Stimulated activated CD4-positive, alpha-beta T cell treated with anti-CD3 and anti-CD28 coated beads, Interleukin-1b, Interleukin-23, amount 100 ng/mL, for 4 hours (primary cell): ENCODE measurements at places on chromosomes 6 and 20.

DNA sequence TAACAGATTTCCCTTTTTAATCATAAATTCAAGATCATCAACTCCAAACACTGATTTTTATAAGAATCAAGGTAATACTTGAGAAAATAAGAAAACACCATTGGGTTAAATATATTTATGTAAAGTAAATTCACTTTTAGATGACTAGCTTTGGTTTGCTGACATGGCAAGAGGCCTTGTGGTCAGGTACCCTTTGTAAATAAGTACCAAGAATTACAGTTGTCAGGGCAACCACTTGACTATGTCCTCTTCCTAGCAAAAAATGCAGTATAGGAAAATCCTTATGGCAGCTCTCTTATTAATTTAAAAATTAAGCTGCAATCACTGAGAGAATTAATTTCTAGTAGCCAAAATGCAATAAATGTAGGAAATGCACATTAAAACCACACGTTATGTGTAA is 153.8 kb downstream of the INSM1 start:
- DNase-seq: no peak

GRCh38 chr20:50575865-50576720 is 65.9 kb downstream of the PTPN1 start:
- DNase-seq: peak; percentile 62

GRCh38 chr6:138030872-138031271 is 76.3 kb downstream of the PERP start:
- DNase-seq: no peak

GRCh38 chr20:52923123-52923937 is 48.8 kb upstream of the TSHZ2 start:
- no peak for DNase-seq

GRCh38 chr6:116409756-116410155 is 39.0 kb downstream of the DSE start:
- no peak for DNase-seq

DNA sequence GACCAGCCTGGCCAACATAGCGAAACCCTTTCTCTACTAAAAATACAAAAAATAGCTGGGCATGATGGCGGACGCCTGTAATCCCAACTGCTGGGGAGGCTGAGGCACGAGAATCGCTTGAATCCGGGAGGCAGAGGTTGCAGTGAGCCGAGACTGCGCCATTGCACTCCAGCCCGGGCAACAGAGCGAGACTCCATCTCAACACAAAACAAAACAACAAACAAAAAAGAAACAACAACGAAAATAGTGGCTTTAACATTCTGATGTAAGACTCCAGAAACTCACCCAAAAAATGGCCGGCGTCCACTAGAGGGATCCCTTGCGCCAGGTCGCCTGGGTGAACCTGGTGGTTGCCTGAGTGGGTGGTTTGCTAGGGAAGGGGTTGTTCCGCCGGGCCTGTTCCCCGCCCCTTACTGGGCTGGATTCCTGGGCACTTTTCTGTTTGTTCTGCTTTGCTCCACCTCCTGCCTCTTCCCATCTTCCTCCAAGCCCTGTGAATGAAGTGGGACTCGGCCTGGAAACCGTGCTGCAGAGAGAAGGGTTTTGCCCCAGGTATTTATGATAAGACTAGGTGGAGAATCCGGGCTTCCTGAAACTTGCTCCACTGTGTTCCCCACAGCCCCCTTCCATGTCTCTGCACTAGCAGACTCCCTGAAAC is 1.5 kb downstream of the PABPC1L start:
- peak; percentile 37 for DNase-seq

DNA sequence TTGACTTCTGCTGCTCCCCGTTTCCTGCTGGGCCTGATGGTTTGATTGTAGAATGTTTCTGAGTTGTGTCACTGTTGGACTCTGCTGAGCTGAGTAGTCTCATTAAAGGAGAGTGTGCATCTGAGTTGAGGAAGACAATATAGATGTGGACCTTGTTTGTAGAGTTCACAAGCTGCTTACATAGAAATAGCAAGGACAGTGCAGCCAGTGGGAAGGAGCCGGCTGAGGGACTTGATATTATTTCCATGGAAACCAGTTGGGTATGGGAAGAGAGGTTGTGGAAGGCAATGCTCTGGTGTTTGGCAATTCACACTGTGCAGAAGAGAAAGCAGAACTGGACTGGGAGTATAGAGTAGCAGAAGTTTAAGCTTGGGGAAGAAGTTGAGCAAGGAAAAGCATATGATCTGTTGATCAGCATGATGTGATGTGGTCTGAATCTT is 14.8 kb downstream of the IGF2R start:
- no peak for DNase-seq

DNA sequence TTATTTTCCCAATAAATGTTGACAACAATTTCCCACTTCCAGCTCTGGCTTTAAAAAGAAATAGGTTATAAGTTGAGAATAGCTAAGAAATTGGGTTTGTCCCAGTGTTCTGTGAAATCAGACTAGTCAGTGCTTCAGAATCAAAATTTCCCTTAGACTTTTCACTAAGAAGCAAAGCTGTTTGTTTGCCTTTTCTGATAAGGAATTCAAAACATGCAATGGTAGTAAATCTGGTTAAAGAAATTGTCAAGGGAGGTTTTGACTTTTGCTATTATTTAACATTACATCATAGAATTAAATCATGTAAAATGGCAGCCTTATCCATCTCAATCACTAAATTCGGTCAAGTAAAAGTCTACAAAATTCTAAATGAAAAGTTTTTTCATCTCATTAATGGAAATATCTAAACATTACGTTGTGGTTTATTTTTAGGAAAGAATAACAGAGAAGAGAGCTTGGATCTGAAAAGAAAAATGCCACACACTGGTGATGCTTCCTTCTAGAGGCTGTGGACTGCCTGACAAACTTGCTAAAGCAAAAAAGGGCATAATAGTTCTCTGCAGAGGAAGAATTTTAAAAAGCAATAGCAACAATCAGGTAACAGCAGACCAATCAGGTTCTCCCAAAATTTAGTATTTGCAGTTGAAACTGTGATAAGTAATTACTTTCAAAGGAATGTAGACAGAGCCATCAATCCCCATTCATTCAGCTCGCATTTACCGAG is 36.4 kb downstream of the PLAGL1 start:
- DNase-seq: no peak

- DNase-seq: no peak
Measured at GRCh38 chr6:154298297-154298696, 58.3 kb downstream of the IPCEF1 start.

DNA sequence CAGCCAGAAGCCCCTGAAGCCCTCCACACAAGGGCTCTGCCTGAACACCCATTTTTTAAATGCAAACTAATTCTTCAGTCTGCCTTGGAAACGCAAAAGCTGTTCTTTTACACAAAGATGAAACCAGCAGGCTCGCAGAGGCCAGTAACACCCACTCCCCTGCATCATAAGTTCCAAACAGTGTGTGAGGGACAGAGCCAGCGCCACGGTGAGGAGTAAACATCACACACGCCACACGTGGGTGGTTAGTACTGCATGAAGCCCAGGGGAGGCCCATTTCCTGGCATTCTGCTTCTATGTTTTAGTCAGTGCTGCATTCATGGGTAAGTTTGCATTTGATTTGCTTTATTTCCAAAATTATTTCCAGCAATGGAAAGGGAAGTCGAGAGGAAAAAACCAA is 217.7 kb upstream of the RIN2 start:
- DNase-seq: no peak

DNA sequence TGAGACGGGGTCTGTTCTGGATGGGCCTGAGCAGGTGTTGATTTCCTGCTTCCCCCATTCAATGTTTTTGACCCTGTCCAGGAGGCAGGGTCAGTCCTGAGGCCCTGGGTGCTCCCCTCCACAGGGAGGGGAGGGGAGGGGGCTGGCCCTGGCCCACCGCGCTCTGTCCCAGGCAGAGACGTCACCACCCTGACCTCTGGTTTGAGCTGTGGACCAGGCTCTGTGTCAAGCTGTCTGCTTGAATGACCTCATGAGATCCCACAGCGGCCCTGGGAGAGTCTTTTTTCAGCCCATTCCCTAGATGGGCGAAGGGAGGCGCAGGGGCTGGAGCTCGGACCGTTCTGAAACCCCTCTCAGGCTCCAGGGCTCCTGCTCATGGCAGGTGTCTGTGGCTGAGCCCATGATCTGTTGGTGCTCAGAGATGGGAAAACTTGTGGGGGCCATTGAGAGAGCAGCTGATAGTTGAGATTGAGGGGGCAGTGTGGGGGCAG is 8.9 kb upstream of the LKAAEAR1 start:
- no peak for DNase-seq

DNA sequence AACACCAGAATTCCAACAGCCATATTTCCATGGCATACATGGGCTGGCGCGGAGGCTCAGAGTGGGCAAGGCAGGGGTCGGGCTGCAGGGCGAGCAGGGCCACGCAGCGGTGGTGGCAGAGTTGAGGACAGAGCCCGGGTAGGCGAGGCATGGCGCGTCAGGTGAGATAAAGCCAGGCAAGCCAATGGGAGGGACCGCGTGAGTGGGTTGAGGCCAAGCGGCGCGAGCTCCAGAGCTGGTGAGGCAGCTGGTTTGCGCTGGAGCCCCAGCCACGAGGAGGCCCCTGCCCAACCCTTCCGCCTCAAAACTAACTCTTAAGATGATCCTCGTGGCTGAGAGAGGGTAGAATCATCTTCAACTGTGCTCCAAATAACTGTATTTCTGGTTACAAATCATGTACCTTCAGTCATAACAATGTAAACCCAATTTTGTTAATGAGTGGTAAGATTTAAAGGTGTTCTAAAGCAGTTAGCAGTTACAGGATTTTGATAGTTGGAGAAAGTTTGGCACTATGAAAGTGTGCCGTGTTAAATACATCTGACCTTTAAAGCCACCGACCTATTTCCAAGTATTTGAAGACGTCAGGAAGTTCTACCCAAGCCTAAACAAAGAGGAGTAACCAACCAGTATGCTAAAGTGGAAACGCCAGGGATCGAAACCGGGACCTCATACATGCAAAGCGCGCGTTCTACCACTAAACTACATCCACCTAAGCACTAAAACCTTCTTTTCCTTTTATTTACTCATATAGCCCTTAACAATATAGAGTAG is 107.9 kb downstream of the GPX5 start:
- DNase-seq: no peak

- no peak for DNase-seq
Measured at GRCh38 chr6:141326426-141326825, 806.3 kb upstream of the GJE1 start.

DNA sequence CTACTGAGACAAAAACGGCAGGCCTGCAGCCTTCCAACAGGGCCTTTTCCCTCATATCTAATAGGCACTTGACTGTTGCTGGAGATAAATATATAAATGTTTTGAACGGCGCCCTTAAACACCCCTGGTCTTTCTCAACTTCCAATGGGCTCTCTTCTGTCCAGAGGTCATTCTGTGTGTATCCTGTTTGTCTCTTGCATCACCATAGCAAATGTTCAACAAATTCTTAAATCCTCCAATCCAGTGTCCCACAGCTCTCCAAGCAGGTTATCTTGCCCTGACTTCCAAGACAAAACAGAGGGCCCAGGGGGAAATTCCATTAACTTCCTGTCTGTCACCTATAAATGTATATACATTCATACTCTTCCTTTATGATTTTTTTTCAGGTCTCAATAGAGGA is 62.0 kb downstream of the OR2J2 start:
- DNase-seq: no peak

GRCh38 chr20:35823937-35824336 is 52.1 kb downstream of the PHF20 start:
- no peak for DNase-seq

DNA sequence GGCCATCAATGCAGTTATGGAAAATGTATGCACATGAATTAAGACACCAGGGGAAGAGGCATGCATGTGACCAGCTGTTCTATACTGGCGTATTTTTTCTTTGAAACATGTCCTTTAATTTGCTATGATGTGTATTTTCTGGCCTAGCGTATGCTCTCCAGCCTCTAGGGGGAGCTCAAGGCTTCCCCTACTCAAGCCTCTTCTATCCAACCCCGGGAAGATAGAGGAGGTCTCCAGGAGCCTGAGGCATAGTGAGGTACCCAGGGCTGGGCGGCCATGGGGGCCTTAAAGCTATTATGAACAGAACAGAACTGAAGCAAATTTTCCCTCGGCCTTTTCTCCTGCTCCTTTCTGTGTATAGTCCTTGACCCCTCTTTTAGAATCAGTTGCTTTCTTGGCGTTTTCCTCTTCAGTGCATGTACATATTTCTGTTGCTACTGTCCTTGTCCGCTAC is 528.9 kb downstream of the MAFB start:
- DNase-seq: no peak

DNA sequence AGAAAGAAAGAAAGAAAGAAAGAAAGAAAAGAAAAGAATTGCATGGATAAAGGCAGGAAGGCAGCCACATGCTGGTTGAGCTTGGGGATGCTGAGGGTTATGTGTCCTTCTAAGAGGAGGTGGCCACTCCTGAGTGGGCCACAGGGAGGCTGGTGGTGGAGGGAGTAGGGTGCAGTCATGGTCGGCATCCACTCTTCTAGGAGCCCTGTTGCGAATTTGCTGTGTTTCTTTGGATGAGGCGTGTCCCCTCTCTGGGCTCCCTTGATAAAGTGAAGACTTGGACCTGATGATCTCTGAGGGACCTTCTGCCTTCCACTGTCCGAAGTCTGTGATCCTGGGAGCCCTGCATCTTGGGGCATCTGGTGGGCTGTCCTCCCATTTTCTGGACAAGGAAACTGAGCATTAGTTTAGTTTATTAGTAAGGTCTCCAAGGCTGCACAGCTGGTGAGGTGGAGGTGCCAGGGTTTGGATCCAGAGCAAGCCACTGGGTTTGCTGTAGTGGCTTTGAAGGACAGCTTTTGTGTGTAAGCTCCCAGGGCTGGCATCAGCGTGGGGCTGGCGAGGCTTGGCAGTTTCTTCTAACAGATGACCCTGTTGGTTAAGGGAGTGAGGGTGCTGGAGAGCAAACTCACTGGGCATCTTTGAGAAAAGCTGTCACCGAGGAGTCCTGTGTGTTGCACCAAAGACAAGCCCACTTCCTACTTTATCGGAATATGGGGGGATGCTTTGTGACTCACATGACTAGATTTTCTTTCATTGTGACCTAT is 4.3 kb downstream of the DLGAP4 start:
- DNase-seq: no peak

DNA sequence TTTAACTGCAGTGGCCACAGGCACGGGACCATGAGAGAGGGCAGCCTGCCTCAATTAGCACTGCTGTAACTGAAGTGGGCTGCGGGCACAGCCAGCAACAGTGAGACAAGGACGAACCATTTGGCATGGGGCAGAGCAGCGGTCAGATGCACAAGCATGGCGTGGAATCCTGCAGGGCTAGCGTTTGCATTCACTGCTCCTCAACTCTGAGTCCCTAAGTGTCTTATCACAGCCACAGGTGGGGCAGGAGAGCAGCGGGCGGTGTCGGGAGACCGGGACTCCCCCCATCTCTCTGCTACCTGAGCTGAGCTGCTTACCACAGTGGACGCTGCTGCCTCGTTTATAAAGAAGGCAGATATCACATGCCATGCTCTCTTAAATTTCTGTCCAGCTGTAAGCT is 31.3 kb upstream of the PDE10A start:
- no peak for DNase-seq

GRCh38 chr6:131657630-131658111 is 20.6 kb downstream of the ENPP3 start:
- no peak for DNase-seq

- no peak for DNase-seq
Measured at GRCh38 chr6:35590622-35591066, 77.9 kb upstream of the TULP1 start.
